ENCODE measurements at places on chromosomes 7 and 10. TPM values are rescaled to one million over a fixed set of nuclear protein-coding genes. Genes with fewer than 3 reads are reported as not detected.

GRCh38 chr7:66642932-66643331 is 14.3 kb downstream of the KCTD7 start:
- DNase-seq = no peak

GRCh38 chr10:4194231-4194630 is 409.2 kb upstream of the KLF6 start:
- no peak for DNase-seq

DNA sequence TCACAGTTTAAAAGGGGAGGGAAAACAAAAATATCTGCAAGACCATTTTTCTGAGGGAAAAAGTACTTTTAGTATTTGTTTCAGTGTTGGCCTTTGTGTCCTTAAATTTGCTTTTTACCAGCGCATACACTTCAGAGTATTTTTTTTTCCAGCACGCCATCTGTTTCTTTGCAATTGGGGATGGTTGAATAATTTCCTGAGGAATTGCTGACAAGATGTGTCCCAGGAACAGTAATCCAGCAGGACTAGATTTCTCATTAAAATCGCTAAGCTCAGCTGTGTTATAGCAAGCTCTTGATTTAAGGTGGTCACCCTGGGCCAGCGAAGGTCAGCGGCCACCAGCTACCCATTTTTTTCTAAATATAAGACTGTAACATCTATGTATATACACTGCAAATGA is 156.9 kb upstream of the RHOBTB1 start:
- no peak for DNase-seq

- DNase-seq = no peak
Measured at GRCh38 chr7:30472081-30472783, 6.4 kb downstream of the NOD1 start.

- DNase-seq = no peak
Measured at GRCh38 chr10:37549054-37549453, 308.4 kb downstream of the ZNF248 start.

- DNase-seq = no peak
Measured at GRCh38 chr7:47185839-47186238, 396.1 kb downstream of the TNS3 start.

- DNase-seq = no peak
Measured at GRCh38 chr10:18377898-18378297, 237.7 kb downstream of the CACNB2 start.

DNA sequence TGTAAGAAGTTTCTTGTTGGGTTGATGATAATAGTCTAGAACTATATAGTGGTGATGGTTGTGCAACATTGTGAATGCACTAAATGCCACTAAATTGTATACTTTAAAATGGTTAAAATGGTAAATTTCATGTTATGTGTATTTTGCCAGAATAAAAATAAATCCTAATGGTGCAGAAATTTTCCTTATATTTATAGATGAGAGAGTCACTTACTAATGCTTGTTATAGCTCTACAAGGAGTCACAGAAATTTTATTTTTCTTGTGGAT is 21.1 kb downstream of the SPAG6 start:
- no peak for DNase-seq

- no peak for DNase-seq
Measured at GRCh38 chr10:45404087-45404769, 30.2 kb downstream of the ALOX5 start.

RPEL1 gene
- not detected for total RNA-seq
